Progenitor cell of endocrine pancreas (in vitro differentiated cells): ENCODE measurements at places on chromosomes 5 and 9. TPM values are rescaled to one million over a fixed set of nuclear protein-coding genes. Genes with fewer than 3 reads are reported as not detected.

DNA sequence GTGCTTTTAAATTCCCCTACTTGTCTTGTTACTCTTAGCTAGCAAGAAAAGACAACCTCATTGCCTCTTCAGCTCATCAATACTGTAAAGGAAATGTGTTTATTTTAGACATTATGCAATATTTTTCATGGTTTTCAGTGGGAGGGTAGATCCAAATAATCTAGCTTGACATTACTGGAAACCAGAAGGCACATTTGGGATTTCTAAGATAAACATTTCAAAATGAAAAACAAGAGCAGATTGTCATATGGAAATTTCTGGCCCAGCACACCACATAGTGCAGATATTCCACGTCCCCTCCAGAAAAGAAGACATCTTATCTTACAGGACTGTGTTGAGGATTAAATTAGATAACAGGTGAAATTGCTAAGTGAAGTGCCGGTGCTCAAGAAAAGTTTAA lies 296.9 kb downstream of the MSX2 start:
- DNase-seq: no peak

DNA sequence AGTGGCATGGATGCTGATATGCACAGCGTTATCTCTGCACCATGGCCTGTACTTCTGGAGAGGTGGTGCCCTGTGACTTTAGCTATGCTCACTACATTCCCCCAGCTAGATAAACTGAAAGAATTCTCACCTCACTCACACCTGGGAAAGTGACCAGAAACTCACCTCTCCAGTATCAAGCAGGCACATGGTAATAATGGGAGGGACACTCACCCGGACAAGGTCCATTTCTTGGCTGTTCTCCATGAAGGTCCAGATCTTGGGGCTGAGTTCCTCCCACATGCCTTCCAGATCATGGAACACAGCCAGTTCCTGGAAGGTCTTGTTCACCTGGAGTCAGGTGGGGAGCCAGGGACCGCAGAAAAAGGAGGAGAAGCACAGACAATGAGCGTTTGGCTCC lies 72.8 kb downstream of the NIPSNAP3B start:
- DNase-seq: no peak

DNA sequence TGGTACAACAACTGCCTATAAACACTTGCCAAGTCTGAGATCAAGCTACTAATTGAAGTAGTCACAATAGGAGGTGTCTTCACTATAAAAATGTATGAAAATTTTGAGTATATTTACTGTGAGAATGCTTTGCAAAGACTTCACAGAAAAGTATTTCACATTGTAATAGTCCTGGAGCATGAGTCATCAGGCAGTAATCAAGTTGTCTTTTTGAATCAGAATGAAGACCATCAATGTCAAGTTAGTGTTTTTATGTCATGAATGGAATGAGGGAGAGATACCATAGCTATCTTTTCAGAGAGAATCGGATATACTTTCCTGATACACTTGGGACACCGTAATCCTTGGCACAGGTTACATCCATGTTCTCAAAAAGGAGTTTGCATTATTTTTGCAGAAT lies 466.9 kb upstream of the ARRDC3 start:
- DNase-seq: no peak

GRCh38 chr5:82601077-82601476 lies 322.9 kb upstream of the RPS23 start:
- DNase-seq: no peak

DNA sequence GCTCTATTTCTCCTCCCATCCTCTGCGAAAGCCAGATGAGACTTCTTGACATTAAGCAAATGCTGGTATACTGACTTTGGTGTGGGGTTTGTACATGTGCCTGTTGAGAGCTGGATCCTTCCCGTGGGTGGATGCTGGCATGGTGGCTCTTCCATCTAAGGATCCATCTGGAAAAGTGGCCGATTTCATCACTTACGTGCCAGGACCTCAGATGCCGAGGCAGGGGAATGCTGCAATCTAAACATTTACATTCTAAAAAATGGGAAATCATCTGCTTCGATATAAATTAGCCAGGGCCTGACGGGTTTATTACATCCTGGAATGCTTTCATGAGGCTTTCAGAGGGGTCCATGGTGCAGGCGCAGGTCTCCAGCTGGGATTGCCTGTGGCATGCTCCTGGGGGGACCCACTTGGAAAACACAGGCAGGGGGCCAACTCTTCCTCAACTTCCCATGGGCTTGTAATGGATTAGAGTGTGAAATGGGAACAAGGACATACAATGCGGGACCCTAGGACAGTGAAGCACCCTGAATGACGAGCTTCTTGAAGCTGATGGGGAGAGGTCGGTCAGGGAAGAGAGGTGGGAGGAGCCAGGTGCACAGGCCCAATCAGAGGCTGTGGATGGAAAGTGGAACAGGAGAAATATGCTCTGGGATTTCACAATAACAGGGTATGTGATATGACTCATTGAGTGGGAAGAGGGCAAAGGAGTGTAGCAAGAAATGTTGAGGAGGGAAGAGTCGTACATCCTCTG lies 105.5 kb upstream of the PITX1 start:
- DNase-seq: no peak

- DNase-seq: no peak
Measured at GRCh38 chr5:32083981-32084430, 90.1 kb downstream of the GOLPH3 start.

DNA sequence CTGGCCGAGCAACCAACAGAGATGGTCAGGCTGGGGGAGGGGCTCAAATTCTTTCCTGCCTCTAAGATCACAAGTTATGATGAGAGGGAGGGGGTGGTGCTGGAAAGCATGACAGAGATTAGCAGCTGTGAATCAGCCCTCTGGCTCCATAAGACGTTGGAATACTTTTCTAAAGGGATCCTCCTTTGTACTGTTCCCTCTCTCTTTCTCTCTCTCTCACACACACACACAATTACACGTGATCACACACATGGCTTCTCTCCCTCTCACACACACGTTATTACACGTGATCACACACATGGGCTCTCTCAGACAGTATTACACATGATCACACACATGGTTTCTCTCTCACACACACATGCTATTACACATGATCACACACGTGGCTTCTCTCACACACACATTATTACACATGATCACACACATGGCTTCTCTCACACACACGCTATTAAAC lies at the start of gene SLC45A2:
TSS of gene SLC45A2 (minus strand) at position 23 of the 454 bp plus-strand sequence. CDS start 110 bp downstream, outside the sequence.
- DNase-seq: no peak

- no peak for DNase-seq
Measured at GRCh38 chr5:127865273-127865672, 162.1 kb downstream of the CCDC192 start.

DNA sequence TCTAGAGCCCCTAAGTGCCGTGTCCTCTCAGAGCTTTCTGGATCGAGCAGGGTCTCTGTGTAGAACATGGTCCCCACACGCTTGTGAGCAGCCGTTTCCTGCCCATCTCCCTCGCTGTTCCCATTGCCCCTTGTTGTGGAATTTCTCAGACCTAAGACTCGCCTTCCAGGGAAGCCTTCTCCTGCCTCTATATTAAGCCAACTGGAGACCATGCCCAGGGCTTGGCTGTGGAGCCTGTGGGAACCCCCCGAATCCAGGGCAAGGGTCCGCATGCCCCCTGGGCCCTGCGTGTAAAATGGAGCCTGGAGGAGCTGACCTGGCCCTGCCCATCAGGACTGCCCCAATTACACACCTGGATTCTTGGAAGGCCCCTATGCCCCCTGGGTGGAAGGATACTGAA lies 14.5 kb upstream of the SPATA31E1 start:
- no peak for DNase-seq

DNA sequence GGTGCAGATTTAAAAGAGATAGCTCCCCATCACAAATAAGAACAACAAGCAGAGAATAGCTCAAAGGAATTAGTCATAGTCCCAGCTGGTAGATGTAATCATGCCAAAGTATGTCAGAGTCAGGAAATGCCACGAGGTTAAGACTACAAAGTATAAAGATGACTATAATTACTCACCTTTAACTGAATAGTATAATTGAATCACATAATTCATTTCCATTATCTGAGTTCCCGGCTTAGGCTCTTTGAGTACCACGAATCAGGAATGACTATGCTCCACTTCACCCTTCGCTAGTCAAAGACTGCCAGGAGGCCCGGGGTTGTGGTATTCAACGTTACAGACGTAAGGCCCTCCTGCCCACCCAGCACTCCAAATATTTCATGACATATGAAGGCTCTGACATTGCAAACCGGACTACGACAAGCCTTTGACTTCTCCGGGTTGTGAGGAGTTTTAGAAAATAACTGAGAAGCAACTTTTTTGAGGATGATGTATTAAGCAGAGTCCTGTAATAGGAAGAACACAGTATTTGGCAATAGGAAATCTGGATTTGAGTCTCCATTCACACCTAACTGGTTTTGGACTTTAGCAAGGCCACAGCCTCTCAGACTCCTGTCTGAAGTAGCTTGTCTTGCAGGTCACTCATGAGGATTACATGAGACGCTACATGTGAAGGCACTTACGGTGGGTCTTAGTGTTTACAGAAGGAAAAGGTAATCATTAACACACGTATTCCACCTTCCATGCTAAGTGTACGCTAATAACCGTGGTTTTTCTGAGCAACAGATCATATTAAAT lies 64.6 kb downstream of the ENC1 start:
- DNase-seq: no peak

GRCh38 chr5:170913573-170913972 lies 51.8 kb downstream of the RANBP17 start:
- no peak for DNase-seq

DNA sequence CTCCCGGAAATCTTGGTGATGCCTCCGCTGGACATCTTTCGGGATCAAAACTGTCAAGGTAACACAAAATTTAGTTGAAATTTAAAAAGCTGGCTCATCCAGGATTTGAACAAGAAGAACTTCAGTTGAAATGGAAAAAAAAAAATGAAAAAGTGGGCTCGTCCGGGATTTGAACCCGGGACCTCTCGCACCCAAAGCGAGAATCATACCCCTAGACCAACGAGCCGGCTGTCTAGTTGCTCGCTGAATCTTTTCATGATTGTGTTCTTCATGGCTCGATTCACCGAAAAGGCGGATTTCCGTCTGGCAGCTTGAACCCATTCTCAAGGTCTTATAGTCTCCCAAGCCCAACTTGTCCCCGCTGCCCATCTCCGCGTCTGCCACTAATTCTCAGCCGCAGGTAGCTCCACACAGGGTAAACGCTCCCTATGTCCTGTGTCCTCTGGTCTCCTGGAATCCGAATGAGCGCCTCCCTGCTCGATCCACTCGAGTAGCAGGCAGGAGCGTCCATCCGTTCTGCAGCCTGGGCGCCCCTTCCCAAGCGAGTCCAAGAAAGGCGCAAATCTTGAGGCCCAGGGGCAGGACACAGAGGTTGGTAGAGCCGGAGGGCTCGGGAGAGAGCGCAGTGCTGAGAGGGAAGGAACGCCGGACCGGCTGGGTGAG lies 16.2 kb downstream of the TRIM7 start:
- DNase-seq: peak; percentile 71

DNA sequence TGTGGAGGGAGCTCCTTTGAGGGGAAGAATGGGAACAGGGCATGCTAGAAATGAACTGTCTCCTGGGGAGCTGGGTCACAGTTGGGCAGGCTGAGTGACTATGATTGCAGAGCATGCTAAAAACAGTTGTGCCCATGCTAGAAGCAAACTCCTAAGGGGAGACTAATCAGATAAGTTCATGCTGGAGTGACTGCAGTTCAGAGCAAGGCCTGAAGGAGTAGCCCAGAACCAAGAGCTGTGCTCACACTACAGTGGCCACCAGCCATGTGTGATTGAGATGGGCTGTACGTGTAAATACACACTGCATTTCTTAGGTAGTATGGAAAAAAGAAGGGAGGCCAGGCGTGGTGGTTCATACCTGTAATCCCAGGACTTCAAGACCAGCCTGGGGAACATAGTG lies 10.3 kb upstream of the AK1 start:
- DNase-seq: no peak

DNA sequence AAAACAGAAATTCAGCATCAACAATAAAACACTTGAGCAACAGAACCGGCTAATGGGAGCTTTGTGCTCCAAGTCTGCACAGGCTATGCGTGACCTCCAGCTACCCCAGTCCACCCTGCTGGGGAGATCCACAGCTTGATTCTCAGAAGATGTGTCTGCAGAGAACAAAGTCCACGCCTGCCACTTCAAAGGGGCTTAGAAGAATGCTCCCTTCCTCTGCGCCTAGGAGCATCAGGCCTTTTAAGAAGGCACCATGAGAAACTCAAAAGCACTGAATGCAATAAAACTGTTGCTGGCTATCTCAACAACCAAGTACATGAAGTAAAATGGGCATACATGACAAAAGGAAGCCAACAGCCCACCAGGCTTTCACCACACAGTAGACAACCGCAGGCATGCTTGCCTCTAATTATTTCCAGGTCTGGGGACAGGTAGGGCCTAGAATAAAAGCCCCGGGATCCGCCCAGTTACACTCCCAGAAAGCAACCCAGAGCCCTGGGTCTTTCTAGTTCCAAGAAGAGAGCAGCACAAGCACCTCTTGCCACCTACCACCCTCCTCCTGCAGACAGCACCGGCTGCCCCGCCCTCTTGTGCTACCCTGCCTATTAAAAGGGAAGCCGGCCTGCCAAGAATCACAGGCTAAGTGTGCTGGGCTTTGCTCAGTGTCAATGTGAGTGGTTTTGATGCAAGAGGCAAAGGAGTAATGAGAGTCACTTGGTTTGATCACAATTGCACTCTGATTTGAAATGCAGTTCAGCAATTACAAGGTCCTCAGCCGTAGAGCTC lies 123.2 kb downstream of the SPOCK1 start:
- DNase-seq: no peak

- DNase-seq: no peak
Measured at GRCh38 chr5:107542428-107542827, 128.3 kb downstream of the EFNA5 start.

GRCh38 chr9:97675655-97676054 lies 21.5 kb downstream of the XPA start:
- DNase-seq: no peak

- DNase-seq: no peak
Measured at GRCh38 chr9:71987471-71988371, 72.7 kb downstream of the C9orf57 start.

- no peak for DNase-seq
Measured at GRCh38 chr5:980966-981365, 27.6 kb upstream of the NKD2 start.

- DNase-seq: no peak
Measured at GRCh38 chr5:110159202-110159601, 469.5 kb downstream of the MAN2A1 start.

Gene STING1
- total RNA-seq: 0.53 TPM in 1 of 2 replicates, not detected in the other

Gene RABGAP1
- 78.9 and 93.6 TPM in 2 replicates for total RNA-seq

Gene CD180
- not detected in 2 replicates for total RNA-seq

Gene NAIP
- total RNA-seq: 39.4 and 46.3 TPM in 2 replicates

Gene TTC23L
- total RNA-seq: 2.8 and 2.9 TPM in 2 replicates

Gene WDR31
- 5.1 and 5.7 TPM in 2 replicates for total RNA-seq

Gene RGMB
- 20.4 and 24.4 TPM in 2 replicates for total RNA-seq

Gene LCN15
- not detected in 2 replicates for total RNA-seq

Gene NRG2
- 4.8 and 5.5 TPM in 2 replicates for total RNA-seq

Gene FOXI1
- total RNA-seq: not detected in 2 replicates

Gene OLFML2A
- 2.2 and 2.5 TPM in 2 replicates for total RNA-seq

Gene GRXCR2
- total RNA-seq: not detected in 2 replicates
